ENCODE measurements at places on chromosomes 2 and 18.

DNA sequence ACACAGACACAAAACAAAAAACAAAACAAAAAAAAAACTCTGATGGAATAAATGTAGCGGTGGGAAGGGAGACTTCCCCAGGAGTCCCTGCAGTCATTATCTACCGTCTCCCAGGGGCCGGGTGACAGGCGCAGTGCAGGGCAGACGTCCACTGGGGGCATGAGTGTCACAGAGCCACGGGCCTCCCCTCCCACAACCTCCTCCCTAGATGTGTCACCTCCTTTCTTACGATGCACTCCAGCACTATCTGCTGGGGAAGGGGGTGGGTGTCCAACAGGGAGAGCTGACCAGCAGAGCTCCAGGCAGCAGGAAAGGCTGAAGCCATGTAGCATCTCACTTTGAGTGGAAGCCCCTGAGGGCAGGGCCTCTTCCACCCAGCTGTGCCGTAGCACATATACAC is 84.5 kb downstream of the LONRF2 start:
- DNase-seq = no peak

DNA sequence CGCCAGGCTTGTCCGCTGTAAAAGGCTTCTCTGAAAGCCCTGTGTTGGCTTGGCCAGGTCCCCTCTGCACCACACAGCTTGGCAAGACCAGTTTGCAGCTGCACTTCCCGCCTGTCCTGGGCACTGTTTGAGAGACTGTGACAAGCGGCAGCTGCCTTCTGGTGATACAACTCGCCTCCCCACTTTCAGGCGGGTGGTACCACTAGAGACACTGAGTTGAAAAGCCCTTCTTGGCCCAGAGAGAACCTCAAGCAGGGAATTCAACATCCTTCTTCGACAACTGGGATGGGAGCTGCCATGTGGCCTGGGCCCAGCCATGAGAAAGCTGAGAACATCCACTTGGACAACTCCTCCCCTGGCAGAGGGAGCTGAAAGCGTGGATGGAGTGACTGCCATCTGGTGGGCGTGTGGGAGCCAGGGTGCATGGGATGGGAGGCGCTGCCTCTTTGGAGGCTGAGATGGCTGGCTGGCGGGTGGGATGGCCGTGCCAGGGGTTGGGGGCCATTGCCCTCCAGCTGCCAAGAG is 125.5 kb upstream of the REV1 start:
- no peak for DNase-seq

DNA sequence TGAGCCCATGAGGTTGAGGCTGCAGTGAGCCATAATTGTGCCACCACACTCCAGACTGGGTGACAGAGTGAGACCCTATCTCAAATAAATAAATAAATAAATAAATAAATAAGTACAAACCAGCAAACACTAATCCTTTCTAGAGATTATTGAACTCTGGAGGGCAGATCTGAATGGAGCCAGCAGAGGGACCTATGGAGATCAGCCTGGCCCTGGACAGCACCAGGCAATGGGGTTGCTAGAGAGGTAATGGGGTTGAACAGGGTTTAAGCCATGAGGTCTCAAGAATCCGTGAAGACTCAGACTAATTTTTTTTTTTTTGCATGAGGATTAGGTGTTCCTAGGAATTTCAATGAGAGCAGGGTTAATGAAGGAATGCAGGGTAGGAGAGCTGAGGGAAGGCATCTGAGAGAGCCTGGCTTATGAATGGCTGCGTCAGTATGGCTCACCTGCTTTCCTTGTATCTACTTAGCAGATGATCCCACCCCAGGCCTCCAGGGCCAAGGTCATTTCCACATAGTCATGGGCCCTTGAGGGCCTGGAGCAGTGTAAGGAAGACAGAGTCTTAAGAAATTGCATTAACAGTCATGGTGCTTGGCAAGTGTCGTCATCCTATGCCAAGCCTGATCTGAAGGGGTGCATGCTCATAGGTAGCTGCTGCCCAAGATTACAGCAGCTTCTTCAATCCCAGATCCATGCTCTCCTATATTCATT is 34.6 kb upstream of the IL37 start:
- DNase-seq = peak; percentile 30

DNA sequence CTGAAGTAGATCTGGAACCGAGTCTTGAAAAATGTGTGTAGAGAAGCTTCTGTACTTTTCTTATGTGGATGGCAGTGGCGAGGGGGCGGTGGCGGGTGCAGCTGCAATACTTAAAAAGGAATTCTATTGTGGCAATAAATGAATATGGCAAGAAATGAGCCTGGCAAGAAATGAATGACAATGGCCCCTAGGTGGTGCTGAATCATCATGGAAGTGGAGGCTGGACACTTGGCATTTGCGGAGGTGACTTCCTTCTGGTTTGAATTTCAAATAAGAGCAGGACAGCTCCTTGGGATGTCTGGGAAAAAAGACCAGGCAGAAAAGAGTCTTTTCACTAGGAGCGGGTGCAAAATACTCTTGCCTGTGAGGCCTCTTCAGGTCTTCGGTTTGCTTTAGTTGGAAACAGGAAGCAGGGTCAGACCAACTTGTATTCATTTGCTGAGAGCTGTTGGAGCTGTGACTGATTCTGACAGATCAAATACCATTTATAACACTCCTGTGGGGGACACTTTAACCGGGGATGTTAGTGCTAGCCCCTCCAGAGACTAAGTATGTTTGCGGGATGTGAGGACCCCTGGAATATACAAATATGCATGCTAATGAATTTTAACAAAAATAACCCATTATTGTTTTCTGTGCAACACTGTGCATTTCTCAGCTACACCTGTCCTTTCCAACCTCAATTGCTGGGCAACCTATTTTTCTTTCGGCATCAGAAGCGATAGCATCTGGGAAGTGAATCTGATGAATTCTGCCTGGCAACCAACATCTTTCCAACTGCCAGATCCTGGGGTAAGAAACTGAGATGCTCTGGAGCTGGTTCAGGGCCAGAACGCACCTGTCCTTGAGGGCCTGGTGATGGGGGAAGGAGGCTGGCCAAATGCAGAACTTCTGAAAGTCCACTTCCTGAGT is 35.4 kb downstream of the FASTKD2 start:
- peak; percentile 75 for DNase-seq

DNA sequence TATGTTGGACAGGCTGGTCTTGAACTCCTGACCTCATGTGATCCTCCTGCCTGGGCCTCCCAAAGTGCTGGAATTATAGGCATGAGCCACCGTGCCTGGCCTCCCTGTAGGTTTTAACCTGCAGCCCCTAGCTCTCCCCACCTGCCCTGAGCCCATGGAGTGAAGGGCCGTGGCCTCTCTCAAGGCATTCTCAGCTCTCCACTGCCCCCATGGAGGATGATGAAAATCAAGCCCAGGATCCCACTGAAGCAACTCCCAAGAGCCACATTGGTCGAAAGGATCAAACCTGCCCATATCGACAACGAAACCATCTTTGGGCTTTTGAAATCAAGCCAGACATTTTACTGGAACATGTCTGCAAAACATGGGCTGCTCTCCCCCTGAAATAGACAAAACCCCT is 22.4 kb upstream of the CREG2 start:
- no peak for DNase-seq

- no peak for DNase-seq
These were observed 156.1 kb downstream of the LDLRAD4 start for GRCh38 chr18:13374468-13375301.

GRCh38 chr2:177165721-177166711 is 46.6 kb upstream of the HNRNPA3 start:
- peak; percentile 45 for DNase-seq

DNA sequence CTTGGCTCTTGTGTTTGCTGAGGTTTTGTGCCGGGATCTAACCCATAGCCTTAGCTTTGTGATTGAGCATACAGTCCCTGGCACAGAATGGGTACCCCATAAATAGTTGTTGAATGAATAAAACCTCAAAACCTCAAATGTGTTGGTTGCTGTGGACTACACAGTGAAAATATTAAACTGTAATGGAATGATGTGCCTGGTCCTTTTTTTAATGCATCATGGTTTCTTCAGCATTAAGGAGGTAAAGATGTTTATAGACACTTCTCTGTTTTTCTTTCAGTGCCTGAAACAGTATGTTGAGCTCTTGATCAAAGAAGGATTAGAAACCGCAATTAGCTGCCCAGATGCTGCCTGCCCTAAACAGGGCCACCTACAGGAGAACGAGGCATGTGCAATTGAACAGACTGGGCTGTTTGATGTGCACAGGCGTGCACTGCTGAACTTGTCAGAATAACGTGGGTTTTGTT is 97.0 kb downstream of the RNF144A start:
- DNase-seq = peak; percentile 43

DNA sequence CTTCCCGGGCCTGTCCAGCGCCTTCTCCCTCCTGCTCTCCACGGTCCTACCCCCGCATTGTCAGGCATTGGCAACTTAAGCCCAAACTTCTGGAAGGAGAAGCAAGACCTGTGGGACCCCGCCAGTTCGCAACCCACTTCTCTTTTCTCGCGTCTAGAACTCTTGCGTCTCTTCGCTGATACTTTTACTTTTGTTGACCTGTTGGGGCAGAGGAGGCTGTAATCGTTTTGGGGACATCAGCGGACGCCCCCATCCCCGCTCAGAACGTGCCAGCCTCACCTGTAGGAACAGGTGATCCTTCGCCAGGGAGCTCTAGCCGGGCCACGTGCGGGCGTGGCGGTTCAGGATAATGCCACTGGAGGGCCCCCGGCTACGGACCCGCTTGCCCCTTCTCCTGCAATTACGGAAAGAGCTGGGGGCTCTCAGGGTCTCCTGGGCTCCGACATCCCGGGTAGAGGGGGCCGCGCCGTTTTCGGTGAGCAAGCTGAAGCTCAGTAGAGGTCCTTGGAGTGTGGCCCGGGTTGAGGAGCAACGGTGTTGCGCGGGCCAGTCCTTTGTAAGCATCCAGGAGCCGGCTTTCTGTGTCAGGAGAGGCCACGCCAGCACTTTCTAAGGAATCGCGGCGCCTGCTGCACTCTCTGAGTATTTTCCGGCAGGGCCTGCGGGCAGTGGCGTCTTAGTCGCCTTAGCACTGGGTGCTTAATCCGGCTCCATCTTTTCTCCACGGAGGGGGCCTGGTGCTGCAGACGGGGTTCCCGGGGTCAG is 1.6 kb downstream of the MTCL1 start:
- no peak for DNase-seq

GRCh38 chr18:13434854-13435253 is 216.3 kb downstream of the LDLRAD4 start:
- DNase-seq = no peak

DNA sequence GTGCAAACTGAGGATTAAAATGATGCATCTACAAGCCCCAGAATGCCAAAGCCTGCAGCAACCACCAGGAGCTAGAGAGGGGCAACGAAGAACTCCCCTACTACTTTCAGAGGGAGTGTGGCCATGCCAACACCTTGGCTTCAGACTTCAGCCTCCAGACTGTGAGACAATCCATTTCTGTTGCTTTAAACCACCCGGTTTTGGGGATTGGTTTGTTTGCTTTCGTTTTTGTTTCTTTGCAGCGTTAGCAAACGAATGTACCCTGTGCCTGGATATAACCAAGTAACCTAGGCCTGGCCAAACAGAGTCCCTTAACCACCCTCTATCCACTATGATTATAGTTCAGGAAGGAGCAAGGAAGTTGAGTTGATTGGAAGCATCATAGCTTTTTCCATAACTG is 171.2 kb upstream of the NCK2 start:
- no peak for DNase-seq

GRCh38 chr2:768451-768850 is 91.2 kb upstream of the TMEM18 start:
- DNase-seq = no peak

DNA sequence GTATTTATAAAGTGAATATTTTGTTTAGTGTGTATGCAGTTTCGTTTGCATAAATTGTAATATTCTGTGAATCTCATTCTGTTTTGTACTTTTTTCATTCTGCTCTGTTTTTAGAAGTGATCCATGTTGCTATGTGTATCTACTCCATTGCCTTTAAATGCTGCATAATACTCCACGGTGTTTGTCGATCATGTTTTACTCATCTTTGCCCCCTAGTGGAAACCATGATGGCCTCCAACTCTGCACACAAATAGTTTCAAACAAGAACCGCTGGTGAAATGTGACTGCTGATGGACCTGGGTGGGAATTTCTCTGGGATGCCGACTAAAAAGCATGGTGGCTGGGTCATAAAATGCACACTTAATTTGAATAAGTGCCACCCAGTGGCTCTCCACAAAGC is 32.0 kb upstream of the SKOR2 start:
- DNase-seq = peak; percentile 9

- DNase-seq = no peak
These were observed 58.2 kb downstream of the FSIP2 start for GRCh38 chr2:185796758-185797157.

GRCh38 chr18:43277164-43277600 is at the start of gene SYT4:
TSS of gene SYT4 (minus strand) at chr18:43277490. CDS start at chr18:43277281, 209 bp downstream.
- DNase-seq = no peak
